ENCODE measurements at places on chromosomes 11 and 22. TPM values are rescaled to one million over a fixed set of nuclear protein-coding genes. Genes with fewer than 3 reads are reported as not detected.
A peak's percentile ranks its signal among the peaks of the same experiment; 100 is the strongest.

PHETA2 gene
- total RNA-seq: 29.8 TPM

RAB36 gene
- total RNA-seq: 4.6 TPM

- DNase-seq: peak; percentile 90
Observed at GRCh38 chr11:58616594-58616993, 5.9 kb upstream of the CNTF start.

C2CD3 gene
- total RNA-seq: 21.7 TPM

GALNT18 gene
- 2.4 TPM for total RNA-seq

GRCh38 chr11:120612513-120613263 is 101.1 kb downstream of the GRIK4 start:
- no peak for DNase-seq

GRCh38 chr11:63719987-63720386 is 38.7 kb downstream of the RTN3 start:
- DNase-seq: peak; percentile 65

DNA sequence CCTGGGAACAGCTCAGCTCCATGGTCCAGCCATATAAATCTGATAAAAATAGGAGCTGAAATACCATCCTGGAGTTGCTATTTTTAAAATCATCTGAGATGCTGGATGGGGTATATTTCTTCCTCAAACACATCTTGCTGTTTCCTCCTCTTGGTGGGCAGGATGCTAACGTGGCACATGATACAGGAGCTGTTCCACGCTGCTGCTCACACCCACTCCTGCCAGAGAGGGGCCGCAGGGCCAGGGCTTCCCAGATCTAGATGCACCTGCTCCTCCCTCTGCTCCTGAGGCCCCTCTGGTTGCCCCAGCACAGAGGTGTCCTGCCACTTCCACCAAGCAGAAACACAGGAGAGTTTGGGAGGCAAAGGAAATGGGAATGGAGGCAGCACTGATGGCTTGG is 3.3 kb upstream of the ST3GAL4 start:
- DNase-seq: no peak

DNA sequence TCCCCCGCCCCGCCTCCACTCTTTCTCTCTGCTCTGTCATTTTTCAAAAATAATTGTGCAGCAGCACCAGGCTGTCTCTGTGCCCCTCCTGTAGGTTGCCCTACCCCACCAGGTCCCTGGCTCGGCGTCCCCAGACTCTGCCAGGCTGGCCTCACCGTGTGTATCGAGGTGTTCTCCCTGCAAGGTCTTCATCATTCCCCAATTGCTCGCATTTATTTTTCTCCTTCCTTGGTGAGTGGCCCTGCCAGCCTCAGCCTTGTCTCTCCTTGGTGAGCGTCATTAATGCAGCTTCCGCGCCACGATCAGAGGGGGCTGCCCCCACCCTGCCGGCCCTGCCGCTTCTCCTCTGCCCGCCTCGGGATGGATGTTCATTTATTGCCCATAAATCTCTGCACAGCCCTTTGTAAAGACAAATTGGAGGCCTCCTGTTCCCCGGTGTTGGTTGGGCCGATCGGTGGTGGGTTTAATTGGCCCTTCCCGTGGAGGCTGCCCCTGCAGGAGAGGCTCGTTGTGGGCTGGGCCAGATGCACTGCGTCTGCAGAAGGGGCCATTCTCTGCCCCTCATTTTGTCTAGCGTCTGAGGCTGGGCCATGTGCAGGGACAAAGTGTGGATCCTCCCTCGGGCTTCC is 33.2 kb downstream of the RTN4R start:
- DNase-seq: no peak

- DNase-seq: no peak
Observed at GRCh38 chr11:44445500-44446365, 119.7 kb upstream of the CD82 start.

HPS4 gene
- total RNA-seq: 72.4 TPM

DUSP8 gene
- total RNA-seq: not detected

GRCh38 chr11:33931067-33931466 is 39.2 kb upstream of the LMO2 start:
- DNase-seq: no peak

GRCh38 chr11:125768336-125769046 is 10.1 kb downstream of the PATE2 start:
- peak; percentile 30 for DNase-seq

- no peak for DNase-seq
Observed at GRCh38 chr11:118415062-118415738, 13.8 kb downstream of the ATP5MG start.

- peak; percentile 16 for DNase-seq
Observed at GRCh38 chr11:11731311-11732083, 109.7 kb upstream of the GALNT18 start.

TPBGL gene
- total RNA-seq: not detected

GRCh38 chr11:112903340-112903739 is 57.9 kb upstream of the NCAM1 start:
- DNase-seq: no peak

DNA sequence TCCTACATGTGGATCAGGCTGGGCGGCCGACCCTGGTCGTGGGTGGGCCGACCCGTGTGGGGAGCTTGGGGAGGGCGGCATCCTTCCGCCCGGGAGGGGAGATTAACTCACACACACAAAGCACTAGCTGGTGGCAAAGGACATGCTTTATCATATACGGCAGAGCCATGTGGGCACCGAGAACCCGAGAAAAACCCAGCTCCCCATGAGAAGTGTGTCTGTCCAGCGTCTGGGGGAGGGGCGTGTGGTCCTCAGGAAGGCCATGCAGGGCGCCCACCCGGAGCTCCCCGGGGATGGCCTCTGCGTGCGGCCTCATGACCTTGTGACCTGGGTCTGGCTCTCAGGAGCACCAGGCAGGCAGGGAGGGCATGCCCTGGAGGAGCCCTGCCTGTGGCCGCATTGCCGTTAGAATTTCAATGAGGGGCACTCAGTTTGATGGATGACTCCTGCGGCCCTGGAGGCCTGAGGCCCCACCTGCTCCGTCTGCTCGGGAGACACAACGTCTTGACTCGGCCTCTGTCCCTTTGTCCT is 39.4 kb upstream of the TOLLIP start:
- no peak for DNase-seq

Data from fibroblast of the aortic adventitia (primary cell).